Astrocyte (in vitro differentiated cells and primary cell): ENCODE measurements at places on chromosomes 5 and 9.

- DNase-seq = peak; percentile 42
Observed at GRCh38 chr5:124963236-124963919, 216.9 kb upstream of the ZNF608 start.

DNA sequence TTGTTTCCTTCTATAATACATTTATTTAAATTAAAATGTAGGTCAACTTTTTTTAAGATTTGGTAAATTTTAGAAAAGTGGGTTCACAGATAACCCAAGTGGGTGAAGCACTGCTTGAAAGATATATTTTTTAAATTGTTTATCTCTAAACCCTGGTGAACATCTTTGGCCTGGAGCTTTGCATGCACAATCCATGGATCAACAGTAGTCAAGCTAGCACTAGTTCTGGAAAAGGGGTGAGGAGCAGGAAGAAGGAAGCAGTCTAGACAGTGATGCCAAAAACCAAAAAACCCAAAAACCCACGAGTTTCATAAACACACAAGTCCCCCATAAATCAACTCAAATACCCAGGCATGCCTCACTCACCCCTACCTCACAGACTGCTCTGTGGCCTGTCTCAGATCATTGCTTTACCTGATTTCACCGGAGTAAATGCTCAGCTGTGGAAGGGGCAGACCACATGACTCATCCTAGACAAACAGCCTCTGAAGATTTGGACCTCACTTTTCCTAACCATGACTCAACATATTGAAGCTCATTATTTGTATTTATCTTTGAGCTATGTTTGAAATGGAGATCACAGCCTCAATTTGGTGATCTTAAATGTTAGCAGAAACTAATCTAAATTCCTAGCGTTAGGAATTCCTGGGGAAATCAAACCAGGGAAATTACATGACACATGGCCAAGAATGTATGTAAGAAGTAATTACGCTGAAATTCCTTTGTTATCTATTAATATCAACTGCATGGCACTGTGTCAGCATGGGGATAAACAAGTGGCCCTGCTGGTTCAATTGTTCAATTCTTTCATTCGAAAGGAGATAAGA lies 149.6 kb downstream of the ZNF608 start:
- DNase-seq = peak; percentile 97

DNA sequence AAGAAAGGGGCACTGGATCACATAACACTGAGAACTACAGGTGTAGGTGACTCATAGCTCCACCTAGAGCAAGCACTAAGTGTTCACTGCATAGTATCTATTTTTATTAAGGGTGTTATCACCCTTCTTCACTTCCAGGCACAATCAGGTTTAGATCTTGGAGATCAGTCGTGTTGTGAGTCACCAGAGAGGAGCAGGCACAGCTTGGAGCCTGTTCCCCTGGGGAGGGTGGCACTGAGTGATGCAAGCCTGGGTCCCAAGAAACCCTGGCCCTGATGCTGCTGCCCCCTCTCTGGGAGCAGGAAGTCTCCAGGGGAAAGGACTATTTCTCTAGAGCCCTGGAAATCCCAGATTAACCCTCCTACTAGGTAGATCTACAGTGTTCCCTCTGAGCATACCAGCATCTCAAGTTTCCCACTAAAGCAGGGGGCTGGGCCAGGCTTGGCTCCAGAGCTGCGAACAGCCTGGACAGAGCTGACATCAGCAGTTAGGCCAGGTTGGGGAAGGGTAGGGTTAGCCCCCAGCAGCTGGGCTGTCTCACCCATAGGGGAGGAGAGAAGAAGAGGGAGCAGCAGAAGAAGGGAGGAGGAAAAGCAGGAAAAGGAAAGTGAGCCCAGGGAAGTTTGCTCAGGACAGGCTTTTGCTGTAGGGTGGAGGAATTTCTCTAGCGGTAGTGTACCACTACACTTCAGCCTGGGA lies 28.1 kb upstream of the SPINK4 start:
- DNase-seq = no peak

GRCh38 chr9:93108291-93109041 lies 12.4 kb downstream of the CARD19 start:
- DNase-seq = no peak

DNA sequence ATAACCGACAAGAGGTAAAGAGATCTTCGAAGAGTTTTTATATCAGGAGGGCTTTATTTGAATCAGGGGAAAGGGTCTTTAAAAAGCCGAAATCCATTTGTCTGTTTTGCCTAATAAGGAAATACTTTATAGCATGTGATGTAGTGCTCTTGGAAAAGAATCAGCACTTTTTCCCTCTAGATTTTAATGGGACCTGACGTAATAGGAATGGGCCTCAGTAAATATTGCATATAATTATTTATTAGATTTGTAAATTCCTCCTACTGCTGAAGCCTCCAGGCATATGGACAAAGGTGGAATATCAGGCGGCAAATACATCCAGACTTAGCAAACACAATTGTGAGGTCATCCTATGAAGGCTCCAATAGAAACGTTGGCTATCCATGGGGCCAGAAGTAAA lies 50.9 kb downstream of the ACTBL2 start:
- no peak for DNase-seq

DNA sequence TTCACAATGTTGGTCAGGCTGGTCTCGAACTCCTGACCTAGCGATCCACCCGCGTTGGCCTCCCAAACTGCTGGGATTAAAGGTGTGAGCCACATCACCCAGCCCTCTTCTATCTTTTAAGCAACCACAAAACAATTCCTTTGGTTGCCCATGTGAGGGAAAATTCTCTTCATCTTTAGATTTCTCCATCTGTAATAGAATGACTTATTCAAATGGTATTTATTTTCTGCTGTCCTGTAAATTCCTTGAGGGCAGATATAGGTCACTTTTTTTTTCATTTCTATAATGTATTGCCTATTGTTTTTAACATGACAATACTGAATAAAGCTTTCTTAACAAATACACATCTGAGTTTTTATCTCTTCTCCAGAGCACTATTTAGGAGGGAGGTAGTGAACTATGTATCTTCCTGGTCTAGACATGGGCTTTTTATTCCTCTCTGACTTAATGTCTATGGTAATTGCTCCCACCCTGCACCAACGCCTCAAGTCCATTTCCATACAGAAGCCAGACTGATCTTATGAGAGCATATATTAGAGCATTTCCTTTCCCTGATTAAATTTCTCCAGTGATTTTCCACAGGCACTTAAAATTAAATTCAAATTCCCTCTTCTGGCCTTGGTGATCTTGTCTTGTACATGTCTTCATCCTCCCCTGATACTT lies 595.6 kb downstream of the CAAP1 start:
- peak; percentile 68 for DNase-seq

GRCh38 chr9:79741381-79741780 lies 169.6 kb downstream of the TLE4 start:
- DNase-seq = no peak

DNA sequence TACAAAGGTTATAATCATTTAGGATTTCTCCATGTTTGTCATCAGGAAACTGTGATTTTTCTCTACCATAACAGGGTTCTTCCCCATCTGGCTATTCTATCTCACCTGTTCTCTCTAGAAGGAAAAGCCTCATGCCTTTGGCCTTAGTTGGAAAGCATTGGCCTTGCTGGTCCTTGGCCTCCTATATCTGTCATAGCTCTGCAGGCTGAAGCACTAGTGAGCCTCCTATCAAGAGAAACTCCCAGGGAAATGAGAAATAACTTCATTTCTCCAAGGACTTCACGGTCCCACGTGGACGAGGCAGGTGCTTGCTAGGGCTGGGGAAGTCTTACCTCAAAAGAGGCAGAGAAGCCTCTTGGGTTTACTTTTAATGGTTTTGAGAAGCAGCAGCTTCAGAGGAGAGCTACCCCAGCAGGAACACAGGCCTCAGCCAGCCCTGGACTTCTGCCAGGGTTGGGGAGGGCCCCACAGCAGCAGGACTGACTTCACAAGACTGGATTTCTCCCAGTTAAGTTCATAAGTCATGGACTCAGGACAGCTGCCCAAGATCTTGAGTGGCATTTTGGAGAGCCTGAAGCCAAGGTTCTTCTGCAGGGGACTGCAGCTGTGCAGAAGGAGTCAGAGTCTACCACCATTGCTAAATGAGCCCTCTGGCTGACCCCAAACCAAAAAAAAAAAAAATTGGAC lies 15.8 kb upstream of the PSAT1 start:
- DNase-seq = peak; percentile 85

DNA sequence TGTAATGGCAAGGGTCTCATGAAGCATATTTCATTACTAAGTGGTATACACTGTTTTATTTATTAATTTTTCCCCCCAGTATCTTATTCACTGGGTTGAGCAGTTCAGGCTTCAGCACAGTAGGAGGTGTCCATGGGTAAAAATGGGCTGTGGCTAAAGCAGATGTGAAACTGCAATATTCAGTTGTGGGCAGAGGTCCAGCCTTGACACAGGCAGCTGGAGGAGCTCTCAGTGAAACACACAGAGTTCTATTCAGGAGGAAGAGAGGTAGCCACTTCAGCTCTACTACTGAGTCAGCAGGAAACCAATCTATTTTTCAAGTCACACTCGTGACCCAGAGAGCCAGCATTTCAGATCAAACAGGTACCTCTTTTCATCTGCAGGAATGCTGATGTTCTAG lies 418.3 kb downstream of the CDH10 start:
- peak; percentile 12 for DNase-seq

DNA sequence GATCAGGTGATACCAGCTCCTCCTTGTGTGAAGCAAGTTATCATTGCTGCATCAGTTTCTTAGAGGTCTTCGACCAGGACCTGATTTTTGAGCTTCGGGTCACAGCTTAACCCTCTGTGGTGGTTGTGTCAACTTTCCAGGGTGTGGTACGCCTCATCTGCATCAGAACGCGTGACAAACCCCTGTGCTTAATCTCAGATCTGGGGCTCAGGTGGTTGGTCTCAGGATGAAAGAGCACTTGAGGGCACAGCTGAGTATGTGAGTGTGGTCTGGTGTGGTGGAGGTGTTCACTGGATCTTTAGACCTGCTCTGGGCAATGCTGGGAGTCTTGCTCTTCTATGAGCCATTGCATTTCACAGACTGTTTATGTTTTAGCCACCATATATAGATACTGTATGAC lies 64.1 kb downstream of the OSTF1 start:
- no peak for DNase-seq

- DNase-seq = no peak
Observed at GRCh38 chr5:82918311-82919031, 158.7 kb downstream of the TMEM167A start.

GRCh38 chr5:126640866-126641265 lies 40.1 kb downstream of the PHAX start:
- no peak for DNase-seq

GRCh38 chr5:100311806-100312205 lies 223.4 kb upstream of the FAM174A start:
- peak; percentile 25 for DNase-seq

GRCh38 chr9:5870691-5871090 lies 20.0 kb upstream of the MLANA start:
- no peak for DNase-seq

DNA sequence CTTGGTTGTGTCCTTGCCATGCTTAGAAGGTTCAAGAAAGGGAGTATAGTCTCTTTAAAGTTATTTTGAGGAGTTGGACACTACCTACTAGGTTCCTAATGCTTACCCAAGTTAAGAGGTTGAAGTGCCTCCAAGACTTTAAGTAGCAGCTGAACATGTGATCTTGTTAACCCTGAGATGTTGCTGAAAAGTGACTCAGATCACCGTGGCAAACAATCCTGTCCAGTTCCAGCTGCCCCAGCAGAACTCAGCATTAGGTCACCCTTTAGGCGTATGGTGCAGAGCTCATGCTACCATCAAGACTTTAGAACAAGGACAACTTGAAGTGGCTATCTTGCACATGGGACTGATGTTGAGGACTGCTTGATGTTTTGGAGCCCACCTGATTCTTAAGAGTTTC lies 22.5 kb downstream of the ZNF462 start:
- DNase-seq = peak; percentile 75

- peak; percentile 87 for DNase-seq
Observed at GRCh38 chr5:108727651-108728565, 19.8 kb upstream of the FER start.

GRCh38 chr9:129317179-129318011 lies 139.3 kb upstream of the IER5L start:
- no peak for DNase-seq

DNA sequence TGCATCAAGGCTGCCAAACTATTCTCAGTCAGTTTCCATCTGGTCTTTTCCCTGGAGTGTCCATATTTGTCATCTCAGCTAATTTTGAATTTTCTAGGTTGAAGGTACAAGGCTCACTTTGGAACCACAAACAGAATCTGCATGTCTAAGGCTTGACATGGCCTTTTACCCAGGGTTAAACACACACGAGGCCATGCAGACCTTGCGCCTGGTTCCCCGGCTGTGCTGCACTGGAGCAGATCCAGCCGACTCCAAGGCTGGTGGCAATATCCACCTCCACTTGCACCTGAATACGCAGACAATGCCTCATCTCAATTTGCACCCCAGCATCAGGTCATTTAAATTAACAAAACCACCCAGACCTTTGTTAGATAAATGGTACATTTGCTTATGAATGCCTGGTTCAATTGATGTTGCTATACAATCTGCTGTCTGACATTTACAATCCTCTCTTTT lies 276.2 kb downstream of the HSPA4 start:
- DNase-seq = no peak

- no peak for DNase-seq
Observed at GRCh38 chr5:32949286-32949970, 238.3 kb downstream of the NPR3 start.

- no peak for DNase-seq
Observed at GRCh38 chr9:13603921-13604320, 324.4 kb upstream of the MPDZ start.

DNA sequence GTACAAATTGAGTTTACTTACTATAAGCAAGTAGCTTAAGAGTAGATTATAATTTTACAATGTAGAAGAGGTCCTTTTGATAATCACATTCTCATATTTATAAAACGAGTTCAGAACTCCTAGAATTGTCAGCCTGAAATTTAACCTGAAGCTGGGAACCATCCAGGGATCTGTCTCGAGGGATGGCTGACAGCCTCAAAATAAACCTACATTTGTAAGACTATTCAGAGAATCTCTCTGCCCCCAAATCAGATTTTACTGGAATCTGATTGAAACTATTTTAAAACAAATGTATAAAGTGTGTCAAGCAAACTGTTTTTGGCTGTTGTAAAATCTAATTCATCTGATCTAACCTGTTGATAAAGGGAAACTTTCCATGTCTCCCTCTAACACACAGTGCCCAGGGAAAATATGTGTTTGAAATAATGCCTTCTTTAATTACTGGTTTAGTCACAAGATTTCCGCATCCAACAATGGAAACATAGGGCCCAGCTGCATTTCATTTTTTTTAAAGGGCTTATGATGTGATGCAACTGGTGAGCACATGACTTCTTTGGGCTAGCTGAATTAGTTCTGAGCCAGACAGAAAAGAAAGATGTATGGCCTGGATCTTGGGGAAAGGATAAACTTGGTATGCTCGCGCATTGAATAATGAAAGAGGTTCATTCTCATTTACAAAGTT lies 30.3 kb downstream of the SLC25A46 start:
- peak; percentile 41 for DNase-seq
